ENCODE measurements at places on chromosomes 16 and 17.

DNA sequence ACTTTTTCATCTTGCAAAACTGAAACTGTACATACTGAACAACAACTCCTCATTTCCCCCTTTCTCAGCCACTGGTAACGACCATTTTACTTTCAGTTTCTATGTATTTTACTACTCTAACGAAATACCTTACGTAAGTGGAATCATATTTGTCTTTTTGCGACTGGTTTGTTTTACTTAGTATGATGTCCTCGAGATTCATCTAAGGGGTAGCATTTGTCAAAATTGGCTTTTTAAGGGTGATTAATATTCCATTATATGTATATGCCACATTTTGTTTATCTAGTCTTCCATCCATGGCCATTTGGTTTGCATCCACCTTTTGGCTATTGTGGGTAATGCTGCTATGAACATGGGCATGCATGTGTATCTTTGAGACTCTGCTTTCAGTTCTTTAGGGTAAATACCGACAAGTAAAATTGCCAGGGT, 10.4 kb downstream of the KPNB1 start:
- no peak for DNase-seq

GRCh38 chr17:35981908-35982330, 622 bp upstream of the CCL16 start:
- DNase-seq, result no peak

- DNase-seq, result no peak
Measured at GRCh38 chr17:62692159-62692651, 64.7 kb downstream of the MRC2 start.

DNA sequence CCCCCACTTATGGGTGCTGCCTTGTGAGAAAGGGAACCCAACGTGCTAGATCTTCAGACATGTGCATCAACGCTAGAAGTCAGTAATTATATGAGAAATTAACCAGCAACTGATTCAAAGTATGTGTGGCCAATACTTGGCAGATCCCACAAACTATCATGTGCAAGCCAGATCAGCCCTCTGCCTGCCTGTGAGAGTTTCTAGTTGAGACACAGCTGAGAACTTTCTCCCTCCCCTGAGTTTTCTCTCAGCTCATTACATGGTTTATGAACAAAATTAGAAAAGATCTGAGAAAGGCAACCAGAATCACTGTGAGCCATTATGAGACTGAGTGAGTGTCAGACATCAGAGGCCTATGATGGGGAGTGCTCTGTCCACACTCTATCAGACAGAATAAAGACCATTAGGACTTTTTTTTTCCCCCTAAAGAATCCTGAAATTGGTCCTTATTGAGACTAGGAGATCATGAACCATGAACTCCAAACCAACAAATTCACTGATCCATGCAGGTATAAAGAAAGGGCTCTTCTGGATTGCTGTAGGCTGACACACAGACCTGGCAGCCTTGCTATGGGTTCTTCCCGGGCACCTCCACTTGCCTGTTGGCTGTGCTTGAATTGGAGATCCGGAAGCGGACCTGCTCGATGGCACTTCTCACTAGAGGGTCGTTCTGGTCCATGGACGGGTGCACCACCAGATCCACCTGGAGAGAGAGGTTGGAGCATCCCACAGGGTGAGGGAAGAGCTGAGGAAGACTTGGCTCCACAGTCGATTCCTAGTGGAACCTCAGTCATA, 51.5 kb downstream of the GTF3C1 start:
- DNase-seq, result no peak

Data from fibroblast of skin of right quadriceps (primary cell).